ENCODE measurements at places on chromosomes 6 and 20. TPM values are rescaled to one million over a fixed set of nuclear protein-coding genes. Genes with fewer than 3 reads are reported as not detected.

The CST7 gene
- 0.56 TPM for total RNA-seq

The SLC26A8 gene
- not detected for total RNA-seq

The CALHM5 gene
- total RNA-seq: not detected

The KCNQ5 gene
- total RNA-seq: 10.4 TPM

The DEFB119 gene
- total RNA-seq: not detected

The GNAS-AS1 gene
- total RNA-seq: 1.5 TPM

The CASS4 gene
- 0.42 TPM for total RNA-seq

The STMND1 gene
- not detected for total RNA-seq

The OCSTAMP gene
- total RNA-seq: not detected

DNA sequence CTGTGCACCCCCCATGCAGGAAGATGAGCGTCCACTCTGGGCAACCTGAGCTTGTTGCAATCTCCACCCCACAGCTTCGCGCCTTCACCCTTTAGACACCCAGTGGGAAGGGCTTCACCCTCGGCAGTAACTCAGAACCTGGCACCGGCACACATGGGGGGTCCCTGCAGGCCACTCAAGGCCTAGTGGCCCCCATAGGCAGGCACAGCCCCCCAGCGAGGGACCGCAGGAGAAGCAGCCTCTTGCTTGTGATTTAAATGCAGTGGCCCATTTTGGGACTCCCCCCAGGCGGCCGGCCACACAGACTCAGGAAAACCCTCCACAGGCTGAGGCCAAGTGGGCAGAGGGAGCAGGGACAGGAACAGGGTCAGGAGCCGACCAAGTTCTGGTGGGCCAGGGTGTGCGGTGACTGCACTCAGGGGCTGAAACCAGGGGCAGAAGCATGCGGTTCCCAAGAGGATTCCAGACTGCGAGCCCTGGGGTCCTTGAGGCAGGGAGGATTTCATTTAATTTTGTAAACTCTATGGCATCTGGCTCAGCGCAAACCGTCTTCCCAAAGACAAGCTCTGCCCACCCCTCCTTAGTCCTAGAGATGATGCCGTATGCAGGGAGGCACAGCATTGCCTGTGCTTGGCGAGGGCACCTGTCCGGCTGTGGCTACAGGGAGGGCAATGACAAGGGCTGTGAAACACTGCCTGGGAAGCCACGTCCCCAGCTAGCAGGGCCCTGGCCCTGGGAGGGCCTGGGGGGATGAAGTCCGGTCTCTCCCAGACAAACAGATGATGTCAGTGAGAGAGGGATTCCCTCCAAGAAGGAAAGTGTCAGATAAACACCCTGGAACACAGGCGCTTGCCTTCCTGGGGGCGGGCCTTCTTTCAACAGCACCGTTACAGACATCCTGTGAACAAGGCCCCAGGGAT is 52.9 kb upstream of the GPR31 start:
- no peak for DNase-seq

GRCh38 chr20:5397393-5397792 is 80.6 kb upstream of the PROKR2 start:
- DNase-seq: no peak

DNA sequence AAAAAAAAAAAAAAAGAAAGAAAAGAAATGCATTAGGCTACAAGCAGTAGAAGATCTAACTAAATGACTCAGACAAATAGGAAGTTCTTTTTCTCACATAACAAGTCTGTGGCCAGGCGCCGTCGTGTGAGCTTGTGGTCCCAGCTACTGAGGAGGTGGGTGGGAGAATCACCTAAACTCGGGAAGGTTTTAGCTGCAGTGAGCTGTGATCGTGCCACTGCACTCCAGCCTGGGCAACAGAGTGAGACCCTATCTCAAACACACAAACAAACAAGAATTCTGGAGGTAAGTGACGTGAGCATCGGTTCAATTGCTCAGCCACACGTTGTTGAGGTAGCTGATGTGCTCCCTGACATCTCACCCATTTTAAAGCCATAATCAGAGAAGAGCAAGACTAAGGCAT is 37.9 kb upstream of the SLC23A2 start:
- DNase-seq: no peak

DNA sequence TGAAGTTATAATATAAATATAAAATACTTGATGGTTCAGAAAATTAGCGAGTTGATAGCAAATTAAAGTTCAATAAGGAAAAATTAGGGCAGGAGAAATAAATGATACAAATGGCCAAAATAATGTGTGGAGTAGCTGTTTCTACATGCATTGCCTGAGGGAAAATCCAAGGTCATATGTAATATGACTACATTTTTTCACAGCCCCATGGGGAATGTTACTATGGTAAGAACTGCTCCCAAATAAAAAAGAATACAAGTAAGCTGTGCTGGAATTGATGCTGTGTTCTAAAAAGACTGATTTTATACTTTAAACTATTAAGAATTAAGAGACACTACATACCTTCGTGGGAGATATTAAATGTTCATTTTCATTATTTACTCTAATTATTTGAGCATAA is 34.1 kb downstream of the MEI4 start:
- no peak for DNase-seq

DNA sequence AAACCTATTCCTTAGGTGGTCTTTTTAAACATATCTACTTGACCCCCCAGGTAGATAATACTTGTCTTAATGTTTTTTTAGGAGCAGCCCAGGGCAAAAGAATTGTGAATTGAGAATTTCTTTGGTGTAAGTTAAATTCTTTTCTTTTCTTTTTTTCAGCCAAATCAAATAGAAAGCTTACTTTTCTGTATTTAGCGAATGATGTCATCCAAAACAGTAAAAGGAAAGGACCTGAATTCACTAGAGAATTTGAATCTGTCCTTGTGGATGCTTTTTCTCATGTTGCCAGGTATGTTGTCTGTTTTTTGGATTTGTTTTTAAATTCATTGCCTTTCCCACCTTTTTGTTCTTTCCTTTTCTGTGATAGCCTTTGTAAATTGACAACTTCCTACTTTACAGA is 6.7 kb downstream of the RPRD1B start:
- no peak for DNase-seq

- peak; percentile 20 for DNase-seq
Measured at GRCh38 chr6:26743157-26743821, 83.7 kb upstream of the ZNF322 start.

GRCh38 chr20:37276494-37277252 is 12.8 kb upstream of the MANBAL start:
- DNase-seq: peak; percentile 68

DNA sequence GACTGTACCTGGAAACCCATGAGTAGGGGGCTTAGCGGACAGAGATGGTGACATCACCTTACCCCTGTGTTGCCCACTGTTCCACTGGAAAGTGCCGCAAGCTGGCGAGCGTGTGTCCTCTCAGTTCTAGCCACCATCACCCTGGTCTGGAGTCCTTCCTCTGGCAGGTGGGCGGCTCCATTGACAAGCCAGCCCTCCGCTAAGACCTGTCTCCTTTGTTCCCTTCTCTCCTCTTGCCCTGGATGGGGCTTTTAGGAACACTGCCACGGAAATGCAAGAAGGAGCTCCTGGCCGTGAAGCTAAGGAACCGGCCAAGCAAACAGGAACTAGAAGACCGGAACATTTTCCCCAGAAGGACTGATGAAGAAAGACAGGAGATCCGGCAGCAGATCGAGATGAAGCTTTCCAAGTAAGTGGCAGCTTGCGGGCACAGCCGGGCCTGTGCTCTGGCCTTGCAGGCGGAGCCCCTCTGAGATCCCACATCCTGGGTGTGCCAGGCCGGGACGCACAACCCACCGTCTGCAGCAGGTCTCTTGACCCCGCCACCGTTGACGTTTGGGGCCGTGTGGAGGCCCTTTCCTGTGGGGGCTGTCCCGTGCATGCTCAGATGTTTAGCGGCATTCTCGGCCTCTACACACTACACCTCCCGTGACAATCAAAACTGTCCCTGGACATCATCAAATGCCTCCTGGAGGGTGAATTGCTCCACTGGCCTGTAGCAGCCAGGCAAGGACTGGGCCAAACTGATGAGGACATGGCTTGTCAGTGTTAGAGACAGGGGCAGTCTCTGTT is 127.5 kb downstream of the SYCP2 start:
- no peak for DNase-seq

GRCh38 chr20:60058879-60059278 is 100.7 kb downstream of the CDH26 start:
- DNase-seq: no peak

- no peak for DNase-seq
Measured at GRCh38 chr20:33345342-33345741, 56.0 kb downstream of the CDK5RAP1 start.

GRCh38 chr6:134117409-134117808 is 65.0 kb upstream of the SLC2A12 start:
- DNase-seq: no peak

GRCh38 chr6:56475736-56476457 is 166.8 kb downstream of the DST start:
- no peak for DNase-seq
